ENCODE measurements at places on chromosomes 16 and 17.

DNA sequence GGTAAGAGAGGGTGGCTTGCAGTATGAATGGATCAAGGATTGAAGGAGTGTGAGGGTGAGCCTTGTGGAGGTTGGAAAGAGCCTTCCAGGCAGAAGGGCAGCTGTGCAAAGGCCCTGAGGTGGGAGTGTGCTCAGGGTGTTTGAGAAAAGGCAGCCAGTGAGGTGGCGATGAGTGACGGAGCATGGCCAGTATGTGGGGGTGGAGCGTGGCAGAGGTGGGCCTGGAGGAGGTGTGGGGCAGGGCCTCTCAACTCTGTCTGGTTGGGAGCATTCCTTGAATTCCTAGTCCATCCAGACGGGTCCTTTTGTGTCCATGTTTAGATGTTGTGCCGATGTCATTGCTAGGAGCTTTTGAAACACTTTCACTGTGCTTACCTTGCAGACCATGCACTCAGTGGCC, 51.3 kb downstream of the EPN2 start:
- DNase-seq = no peak

GRCh38 chr16:49128740-49129139, 152.9 kb downstream of the CBLN1 start:
- no peak for DNase-seq

GRCh38 chr16:86462334-86463084, 47.8 kb upstream of the FOXF1 start:
- DNase-seq = no peak

DNA sequence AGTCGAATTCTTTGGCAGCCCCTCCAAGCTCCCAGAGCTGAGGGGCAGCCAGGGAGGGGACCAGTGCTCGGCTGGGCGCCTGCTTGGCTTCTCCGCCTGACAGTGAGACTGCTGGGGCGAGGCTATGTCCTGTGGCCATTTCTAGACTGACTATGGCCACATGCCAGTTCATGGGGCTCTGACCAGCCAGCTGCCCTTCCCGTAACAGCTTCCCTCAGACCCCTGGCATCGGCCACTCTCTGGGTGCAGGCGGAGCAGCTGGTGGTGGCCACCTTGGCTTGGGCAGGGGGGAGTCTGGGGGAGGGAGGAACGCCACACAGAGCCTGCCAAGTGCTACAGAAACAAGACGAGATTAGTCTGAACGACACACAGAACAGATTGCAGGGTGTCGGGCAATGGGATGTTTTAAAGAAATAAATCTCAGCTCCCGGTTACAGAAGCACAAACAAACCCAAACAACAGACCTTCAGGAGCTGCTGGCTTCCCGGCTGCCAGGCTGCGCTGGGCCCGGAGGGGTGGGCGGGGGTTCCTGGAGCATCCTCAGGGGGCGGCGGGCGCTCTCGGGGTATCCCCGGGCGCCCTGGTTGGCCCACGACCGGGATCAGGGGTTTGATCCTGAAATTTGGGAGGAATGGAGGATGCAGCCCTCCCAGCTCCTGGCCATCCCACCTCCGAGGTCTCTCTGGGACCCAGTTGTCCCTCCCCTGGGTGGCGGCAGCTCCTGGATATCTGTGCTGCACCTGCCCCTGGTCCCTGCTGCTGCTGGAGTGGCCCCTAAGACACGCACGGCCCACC, 34.5 kb downstream of the TBC1D16 start:
- DNase-seq = no peak

Measured in HCT116 (cell line).